ENCODE measurements at places on chromosomes 2 and 18.

DNA sequence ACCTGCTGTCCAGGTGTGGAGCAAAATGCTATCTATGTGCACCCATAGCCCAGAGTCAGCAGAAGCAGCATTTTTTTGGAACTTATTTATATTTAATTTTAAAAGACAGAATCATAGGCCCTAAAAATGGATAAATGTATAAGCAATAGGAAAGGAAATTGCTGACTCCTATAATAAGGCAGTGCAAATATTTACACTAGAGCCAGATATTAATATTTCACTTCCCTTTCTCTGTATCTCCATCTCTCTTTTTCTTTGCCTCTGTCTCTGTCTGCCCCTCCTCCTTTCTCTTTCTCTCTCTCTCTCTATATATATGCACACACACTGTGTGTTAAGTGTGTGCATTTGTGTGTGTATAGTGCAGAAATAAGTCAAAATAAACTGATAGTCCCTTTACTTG lies 375.6 kb downstream of the SOX11 start:
- DNase-seq: no peak

DNA sequence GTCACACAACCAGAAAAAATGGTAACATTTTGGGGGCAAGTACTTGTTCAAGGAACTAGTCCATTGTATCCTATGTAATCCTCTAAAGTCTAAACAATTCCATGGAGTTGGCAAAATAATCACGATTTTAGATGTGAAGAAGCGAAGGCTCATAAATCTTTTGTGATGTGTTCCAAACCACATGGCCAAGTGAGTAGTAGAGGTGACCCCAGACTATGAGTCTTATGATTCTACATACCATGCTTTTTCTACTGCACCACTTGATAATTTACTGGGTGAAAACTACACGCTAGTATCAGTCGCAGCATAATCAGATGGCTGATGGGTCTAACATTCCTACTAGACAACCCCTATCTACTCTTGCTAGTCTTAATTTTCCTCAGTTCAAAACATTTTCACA lies 371.4 kb downstream of the OSR1 start:
- no peak for DNase-seq

DNA sequence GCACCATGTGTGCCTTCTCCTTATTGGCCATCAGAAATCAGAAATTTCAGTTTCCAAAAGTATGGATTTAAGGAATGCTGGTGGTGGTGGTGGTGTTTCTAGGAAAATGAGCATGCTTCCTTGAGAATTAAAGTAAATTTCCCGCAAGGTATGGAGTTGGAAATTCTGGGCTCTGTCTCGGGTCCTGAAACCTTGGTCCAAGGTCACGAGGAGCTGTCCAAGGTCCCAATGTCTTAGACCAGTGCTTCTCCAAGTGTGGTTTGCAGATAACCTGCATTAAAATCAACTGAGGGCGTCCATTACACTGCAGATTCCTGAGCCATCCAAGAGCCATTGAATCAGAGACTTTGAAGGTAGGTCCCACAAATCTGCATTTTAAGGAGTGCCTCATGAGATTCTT lies 210.9 kb upstream of the PKDCC start:
- DNase-seq: no peak

GRCh38 chr2:157264099-157264498 lies 6.6 kb downstream of the GALNT5 start:
- no peak for DNase-seq

DNA sequence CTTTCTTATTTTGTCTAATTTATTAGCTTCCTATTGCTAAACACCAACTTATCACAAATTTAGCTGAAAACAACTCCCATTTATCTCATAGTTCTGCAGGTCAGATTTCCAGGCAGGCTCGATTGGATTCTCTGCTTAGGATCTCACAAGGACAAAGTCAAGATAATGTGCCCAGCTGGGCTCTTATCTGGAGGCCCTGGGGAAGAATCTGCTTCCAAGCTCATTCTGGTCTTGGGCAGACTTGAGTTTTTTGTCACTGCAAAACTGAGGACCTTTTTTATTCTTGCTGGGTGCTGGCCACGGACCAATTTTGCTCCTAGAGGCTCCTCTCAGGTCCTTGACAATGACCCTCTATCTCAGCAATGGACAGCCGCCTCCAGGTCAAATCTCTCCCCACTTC lies 215.5 kb downstream of the TRIB2 start:
- no peak for DNase-seq

DNA sequence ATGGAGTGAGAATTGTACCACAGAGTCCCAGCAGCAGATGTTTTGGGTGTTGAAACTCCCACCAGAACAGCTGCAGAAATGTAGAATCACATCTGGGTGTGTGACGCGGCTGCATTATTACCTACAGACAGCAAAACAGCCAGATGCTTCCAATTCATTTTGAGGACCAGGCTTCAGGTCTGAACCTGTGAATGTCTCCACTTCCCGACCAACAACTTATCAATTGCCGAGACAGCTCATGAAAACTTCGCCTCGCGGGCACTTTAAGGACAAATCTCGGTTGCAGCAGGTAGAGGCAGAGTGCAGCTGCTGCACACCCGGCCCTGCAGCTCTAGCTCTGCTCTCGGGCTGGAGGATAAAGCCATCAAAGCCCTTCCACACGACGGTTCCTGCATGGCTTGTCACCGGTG lies 202.0 kb downstream of the HRH4 start:
- no peak for DNase-seq

DNA sequence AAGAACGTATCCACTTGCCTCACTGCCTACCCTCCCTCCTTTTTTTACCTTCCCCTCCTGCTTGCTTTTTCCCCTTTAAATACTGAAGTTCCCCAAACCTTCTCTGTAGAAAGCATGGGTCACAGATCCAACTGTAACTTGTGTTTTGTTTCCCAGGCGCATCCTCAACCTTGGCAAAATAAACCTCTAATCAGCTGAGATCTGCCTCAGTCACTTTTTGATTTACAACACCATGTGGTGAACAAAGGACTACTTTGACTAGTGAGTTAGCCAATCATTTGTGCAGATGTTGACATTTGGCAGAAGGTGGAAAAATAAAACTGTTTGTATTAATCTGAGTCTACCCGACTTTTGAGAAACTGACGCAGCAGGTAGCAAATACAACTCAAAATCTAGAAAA lies 23.3 kb upstream of the MCM6 start:
- DNase-seq: no peak

DNA sequence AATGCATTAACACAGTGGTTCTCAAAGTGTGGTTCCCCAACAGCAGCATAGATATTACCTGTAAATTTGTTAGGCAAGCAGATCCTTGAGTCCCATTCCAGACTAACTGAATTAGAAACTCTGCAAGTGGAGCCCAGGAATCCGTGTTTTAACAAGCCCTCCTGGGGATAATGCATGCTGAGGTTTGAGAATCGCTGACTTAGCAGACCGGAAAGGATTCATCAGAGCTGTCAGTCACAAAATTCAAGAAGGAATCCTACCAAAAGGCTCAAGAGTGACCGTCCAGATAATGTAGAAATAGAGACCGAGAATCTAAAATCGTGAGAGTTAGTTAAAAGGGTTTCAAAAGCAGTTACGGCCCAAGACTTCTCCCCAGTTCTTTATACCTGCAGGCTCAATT lies 66.9 kb downstream of the LOXHD1 start:
- DNase-seq: no peak

DNA sequence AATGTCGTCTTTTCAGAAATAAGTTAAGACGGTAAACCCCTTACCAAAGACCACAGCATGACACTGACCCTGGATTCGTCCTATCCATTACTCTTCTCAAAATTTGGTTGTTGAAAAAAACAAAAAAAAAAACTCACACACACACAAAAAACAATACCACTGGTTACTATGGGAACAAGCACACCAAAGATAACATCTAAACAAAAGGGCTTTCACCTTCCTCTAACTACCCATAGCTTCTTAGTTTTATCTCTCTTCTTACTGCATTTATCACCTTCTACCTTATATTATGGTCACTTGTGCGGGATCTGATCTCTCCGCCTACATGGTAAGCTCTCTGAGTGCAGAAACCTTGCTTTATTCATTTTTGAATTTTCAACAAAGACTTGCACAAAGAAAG lies 192.7 kb downstream of the STK39 start:
- DNase-seq: no peak

- DNase-seq: no peak
These were observed 86.4 kb upstream of the SLC35G4 start for GRCh38 chr18:11522992-11523391.

GRCh38 chr2:233546774-233547173 lies 19.8 kb downstream of the USP40 start:
- no peak for DNase-seq

Measured in epithelial cell of proximal tubule (primary cell).